ENCODE measurements at places on chromosomes 1 and 21.
A peak's percentile ranks its signal among the peaks of the same experiment; 100 is the strongest.

GRCh38 chr1:32142446-32143301, 34.8 kb downstream of the KPNA6 start:
- DNase-seq, result peak; percentile 15

- DNase-seq, result no peak
Observed at GRCh38 chr1:42157667-42158066, 4.5 kb downstream of the GUCA2B start.

GRCh38 chr1:162549001-162549400, 12.5 kb upstream of the UAP1 start:
- no peak for DNase-seq

DNA sequence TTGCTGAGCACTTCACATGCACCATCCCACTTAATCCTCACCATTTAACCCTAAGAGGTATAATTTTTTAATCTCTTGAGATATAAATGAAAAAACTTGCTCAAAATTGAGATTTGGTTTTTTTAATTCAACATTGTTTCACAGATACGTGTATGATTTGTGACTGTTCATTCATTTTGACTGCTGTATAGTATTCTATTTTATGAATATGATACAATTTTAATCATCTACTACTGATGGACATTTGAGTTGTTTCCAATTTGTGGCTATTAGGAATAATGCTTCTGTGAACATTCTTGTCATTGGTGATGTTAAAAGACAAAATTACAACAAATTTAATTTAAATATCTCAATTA, 617 bp upstream of the ZMYM6 start:
- DNase-seq, result no peak

- no peak for DNase-seq
Observed at GRCh38 chr1:176096015-176096414, 111.1 kb downstream of the COP1 start.

DNA sequence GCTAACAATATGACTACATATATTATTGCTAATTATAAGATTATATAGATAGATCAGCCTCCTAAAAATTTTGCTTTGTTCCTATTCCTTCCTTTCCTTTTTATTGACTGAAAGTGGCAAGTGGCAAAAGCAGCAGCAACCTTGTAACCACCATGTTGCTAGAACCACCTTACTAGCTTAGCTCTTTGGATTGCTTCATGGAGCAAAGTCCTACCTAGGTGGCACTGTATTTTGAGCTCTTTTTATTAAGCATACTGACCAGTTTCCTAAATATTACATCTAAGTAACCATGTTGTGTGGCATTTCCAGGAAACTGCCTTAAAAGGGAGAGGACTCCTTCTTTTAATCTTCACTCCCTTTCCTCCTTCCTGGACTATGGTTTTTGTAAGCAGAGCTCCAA, 90.8 kb downstream of the UCHL5 start:
- no peak for DNase-seq

DNA sequence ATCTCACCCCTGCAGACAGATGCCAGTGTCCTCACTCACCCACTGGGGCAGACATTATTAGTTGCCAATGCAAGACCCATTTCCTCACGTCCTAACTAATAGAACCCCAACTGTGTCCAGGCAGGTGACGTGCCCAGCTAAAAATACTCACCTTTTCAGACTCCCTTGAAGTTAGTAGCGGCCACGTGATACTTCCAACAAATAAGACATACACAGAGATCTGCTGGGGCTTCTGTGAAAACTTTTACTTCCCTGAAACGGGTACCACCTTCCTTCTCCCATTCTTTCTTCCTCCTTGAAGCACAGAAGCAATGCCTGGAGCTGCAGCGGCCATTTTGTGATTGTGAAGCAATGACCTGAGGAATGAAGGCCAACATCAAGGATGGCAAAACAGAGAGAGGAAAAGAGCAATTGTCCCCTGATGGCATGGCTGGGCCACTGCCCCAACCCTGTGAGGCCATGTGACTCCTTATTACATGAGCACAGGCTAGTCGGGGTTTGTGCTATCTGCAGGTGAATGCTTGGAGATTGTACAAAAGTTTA, 74.4 kb upstream of the TMPRSS2 start:
- no peak for DNase-seq

- DNase-seq, result no peak
Observed at GRCh38 chr1:11787251-11787803, 18.4 kb downstream of the MTHFR start.

GRCh38 chr1:114078116-114078515, 75.6 kb downstream of the SYT6 start:
- DNase-seq, result no peak

GRCh38 chr1:224616756-224617409, 766 bp downstream of the CNIH3 start:
- no peak for DNase-seq

- DNase-seq, result peak; percentile 83
Observed at GRCh38 chr1:15526490-15527339, at the start of gene DNAJC16. Gene DNAJC16, plus strand, starts transcription at chr1:15526848. Its CDS starts 2,258 bp downstream, at chr1:15529106.

DNA sequence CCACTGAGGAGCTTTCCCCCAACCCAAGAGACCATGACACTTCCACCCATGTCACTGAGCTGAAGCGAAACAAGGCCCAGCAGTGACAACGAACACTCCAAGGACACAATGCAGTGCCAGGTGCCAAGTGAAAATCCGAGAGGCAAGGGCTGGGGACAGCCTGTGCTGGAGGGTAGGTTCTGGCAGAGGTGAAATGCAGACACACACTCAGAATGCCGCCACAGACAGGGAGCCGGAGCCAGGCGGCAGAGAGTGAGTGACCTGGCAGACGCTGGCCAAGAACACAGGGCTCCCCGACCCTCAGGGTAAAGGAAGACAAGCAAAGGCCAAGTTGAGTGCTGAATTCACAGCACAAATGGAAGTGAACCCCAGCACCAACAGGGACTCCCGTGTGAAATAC, 78.9 kb downstream of the CD46 start:
- DNase-seq, result no peak

GRCh38 chr21:37659874-37660273, 256.4 kb downstream of the KCNJ6 start:
- no peak for DNase-seq

All from frontal cortex (tissue), 4 donors.